CD4-positive, alpha-beta T cell treated with Interferon alpha-2 for 1 hour (primary cell): ENCODE measurements at places on chromosomes 11 and 22.

DNA sequence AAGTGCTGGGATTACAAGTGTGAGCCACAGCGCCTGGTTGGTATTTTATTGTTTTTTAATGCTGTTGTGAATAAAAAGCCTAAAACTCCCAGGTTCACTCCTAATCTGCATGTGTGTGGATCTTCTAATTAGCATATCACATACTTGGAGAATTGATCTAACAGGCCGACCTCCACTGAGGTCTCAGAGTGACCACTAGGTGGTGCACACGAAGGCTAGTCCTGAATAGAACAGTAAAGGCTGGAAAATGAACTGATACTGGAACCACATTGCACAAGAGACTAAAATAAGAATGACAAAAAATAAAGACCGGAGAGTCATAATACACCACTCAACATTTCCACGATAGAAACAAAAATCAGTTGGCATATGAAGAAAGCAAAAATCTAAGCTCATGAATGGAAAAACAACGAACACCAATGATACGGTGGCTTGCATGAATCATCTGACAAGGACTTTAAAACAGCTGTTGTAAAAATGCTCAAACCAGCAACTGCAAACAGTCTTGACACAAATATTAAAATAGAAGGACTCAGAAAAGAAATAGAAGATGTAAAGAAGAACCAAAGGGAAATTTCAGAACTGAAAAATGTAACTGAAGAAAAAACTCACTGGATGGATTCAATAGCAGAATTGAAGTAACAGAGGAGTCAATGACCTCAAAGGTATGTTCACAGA is 19.2 kb downstream of the PIM3 start:
- DNase-seq = no peak

DNA sequence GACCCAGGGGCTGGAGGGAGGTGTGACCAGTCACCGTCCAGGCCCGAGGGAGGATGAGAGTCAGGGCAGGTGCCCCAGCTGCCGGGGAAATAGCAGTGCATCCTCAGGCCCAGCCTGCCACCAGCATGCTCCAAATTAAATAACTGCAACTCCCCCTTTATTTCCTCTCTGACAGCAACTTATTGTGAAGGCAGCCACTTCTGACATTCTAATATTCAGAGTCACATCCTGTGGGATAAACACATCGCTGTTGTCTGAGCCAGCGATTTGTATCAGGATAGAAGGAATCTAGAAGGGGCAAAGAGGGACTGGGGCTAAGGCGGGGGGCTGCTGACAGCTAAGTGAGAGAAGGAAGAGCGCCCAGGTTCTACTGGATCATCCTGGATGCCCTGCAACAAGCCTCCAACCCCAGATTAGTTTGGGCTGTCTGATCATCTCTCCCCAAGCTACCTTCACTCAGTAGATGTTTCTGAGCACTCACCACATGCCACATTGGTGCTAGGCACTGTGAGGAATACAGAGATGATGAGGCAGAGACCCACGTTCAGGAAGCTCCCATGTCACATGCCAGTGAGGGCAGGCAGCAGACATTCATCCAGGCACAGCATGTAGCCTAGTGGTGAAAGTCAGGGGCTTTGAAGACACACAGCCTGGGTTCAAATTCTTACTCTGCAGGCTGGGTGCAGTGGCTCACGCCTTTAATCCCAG is 214.1 kb downstream of the BUD13 start:
- DNase-seq = no peak

- DNase-seq = no peak
These were observed 30.1 kb downstream of the SYT9 start for GRCh38 chr11:7281809-7282208.

DNA sequence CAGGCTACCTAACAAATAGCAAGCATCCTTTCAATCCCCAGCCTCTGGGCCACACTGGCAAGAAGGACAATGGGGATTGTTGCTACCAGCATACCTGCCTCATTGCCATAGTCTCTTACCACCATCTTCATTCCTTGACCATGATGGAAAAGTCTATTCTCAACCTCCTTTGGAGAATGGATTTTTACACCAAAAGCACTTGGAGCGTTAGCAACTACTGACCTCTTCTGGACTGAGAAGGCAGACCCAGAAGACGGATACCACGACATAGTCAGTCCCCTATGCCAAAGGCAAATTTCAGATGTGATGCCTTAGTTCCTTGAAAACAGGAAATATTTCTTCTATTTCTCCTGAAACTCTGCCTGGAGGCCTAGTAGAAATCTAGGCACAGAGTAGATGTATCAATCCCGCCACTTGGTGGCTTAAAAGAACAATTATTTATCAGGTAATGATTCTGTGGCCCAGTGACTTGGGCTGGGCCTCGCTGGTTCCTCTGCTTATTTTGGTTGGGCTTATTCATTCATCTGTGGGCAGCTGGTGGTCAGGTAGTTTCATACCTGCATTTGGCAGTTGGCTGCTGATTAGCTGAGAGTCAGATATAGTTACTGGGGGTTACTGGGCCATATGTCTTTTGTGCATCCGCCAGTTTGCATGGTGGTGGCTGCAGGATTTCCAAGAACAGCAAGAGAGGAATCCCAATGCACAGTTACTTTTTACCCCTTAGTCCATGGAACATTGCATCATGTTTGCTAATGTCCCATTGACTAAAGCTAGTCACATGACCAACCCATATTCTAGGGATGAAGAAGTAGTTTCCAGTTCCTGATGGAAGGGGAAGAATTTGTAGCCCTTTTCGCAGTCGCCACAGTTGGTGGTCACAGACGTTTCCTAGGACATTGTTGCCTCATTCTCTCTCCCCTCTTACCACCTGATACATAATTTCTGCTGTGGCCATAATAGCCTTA is 75.2 kb downstream of the DHCR7 start:
- DNase-seq = no peak
